GM03348 (cell line): ENCODE measurements at places on chromosomes 3 and 15.

DNA sequence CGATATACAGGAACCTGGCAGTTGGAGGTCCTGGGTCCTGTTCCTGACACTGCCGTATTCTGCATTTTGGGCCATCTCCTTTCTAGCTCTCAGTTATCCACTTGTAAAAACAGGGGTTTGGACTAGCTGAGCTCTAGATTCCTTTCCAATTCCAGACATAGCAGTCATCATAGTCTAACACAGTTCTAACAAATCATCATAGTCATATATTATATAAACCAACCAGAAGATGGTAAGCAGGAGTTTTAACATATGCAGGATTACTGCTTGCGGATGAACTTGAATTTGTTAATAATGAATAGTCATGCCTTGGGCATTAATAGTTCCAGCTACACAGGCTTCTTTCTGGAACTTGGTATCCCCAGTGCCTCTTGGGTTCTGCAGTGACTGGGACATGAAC lies 26.6 kb downstream of the MASP1 start:
- DNase-seq: no peak

DNA sequence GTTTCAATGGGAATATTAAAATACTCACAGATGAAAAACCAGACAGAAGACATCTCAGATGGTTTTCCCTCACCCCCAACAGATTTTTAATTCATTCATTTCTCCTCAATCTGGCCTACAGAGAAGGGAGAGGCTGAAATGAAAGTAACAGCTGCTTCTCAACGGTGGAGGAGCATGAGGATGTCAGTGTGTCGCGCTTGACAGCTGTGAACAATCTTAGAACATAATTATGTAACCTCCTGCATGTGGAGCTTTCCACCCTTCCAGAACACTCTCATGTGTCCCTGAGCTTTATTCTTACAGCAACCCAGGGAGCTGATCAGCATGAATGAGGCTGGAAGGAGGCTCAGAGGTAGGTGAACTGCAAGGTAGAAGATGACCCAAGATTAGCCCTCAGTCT lies 52.7 kb downstream of the MB21D2 start:
- DNase-seq: no peak

DNA sequence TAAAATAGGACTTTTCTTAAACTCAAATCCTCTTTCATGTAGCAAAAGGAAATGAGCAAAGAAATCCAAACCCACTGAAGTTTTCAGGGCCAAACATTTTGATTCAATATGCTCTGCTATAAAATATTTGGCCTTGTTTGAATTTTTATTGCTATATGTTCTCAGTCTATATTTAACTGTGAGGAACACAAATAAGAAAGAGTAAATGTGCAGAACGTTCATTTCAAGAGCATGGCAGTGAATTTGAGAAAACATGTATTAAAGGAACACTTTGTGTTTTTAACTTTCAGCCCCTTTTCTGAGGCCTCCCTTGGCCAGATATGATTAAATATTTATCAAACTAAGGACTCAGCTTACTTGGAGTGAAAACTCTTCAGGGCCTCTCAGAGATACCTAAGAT lies 124.7 kb upstream of the CCNL1 start:
- DNase-seq: no peak

DNA sequence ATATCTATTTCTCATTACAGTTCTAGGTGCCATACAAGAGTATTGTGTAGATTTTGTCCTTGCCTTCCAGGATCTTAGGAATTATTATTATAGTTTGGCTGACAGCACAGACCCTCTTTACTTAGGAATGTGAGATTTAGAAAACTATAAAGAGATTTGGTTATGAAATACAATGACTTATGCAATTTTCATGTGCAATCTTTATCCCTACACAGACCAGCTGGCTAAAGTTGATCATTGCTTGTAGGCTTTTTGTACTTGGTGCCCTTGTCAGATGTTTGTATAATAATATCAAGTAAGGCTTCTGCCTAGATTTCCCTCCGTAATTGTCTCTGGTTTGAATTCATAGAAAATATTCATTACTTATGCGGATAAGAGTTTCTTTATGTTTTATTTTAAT lies 174.5 kb upstream of the GAP43 start:
- peak; percentile 26 for DNase-seq
